Ureter (tissue), 1 donor: ENCODE measurements at places on chromosomes 11 and 22. TPM values are rescaled to one million over a fixed set of nuclear protein-coding genes. Genes with fewer than 3 reads are reported as not detected.

DNA sequence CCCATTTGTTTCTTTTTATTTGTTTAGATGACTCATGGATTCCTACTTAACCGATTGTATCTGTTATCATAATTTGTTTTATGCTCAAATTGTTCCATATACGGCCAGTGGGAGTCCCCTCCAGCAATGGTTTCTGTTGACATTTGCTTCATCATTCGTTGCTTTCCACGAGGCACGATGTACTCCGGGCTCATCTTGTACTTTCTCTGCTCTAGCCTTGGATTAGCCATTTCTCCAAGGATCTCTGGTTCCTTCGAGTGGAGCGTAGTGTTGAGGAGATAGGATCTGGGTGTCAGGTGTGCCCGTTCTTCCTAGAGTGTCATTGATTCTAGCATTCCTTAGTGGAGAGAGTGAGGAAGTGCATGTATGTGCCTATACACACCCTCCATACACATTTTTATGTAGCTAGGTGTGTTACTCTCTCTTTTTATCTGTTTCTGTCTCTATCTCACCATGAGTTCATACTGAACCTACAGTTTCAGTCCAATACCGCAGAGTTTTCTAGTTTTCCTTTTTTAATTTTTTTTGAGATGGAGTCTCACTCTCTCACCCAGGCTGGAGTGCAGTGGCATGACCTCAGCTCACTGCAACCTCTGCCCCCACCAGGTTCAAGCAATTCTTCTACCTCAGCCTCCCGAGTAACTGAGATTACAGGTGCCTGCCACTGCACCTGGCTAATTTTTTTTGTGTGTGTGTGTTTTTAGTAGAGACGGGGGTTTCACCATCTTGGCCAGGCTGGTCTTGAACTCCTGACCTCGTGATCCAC, 31.4 kb downstream of the TECTA start:
- DNase-seq, result no peak

GRCh38 chr11:22666688-22667439, 453 bp downstream of the GAS2 start:
- no peak for DNase-seq

DNA sequence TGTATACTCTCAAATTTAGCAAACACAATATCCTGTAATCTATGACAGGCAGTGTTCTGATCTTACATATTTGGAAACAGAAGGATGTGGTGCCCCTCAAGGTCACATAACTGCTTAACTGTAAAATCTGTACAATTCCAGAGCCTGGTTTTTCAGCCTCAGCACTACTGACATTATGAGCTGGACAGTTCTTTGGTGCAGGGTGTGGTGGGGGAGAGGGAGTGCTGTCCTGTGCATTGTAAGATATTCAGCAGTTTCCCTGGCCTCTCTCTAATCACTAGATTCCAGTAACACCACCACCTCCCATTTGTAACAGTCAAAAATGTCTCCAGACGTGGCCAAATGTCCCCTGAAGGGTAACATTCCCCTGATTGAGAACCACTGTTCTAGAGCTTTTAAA, 1.8 kb upstream of the OR5B21 start:
- DNase-seq, result no peak

DNA sequence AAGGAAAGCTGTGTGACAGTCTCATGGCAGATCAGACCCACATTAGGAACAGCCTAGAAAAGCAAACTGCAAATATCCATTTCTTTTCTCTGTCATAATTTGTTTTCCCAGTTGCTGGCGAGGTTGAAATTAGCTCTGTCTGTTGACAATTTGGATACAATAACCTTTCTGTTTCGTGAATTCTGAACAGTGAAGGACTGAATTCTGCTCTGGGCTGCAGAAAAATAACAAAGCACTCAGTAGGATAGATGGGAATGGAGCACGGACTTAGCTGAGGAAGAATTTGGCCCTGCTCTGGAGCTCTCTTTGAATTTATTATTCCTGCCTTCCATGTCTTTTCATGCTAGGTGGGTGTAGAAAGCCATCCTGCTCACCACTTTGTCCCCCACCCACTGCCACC, 140.3 kb downstream of the RRAS2 start:
- no peak for DNase-seq

GRCh38 chr11:66692446-66692845, 14.8 kb upstream of the RBM4B start:
- no peak for DNase-seq

- DNase-seq, result no peak
Observed at GRCh38 chr22:36580846-36581245, 51.9 kb upstream of the EIF3D start.

DNA sequence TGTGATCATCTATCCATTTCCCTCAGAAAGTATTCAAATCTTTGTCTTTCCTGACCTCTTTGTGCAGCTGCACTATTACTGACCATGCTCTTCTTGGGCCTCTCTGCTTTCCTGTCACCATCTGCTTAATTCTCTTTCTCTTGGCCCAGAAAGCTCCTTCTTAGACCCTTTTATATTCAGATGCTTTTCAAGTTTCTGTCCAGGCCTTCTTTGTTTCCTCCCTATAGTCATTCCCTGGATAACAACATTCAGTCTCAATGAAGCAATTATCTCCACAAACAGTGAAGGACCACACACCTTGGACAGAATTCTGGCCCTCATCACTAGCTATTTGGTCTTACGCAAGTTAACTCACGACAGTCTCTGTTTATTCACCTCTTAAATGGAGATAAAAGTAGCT, 89.7 kb downstream of the LARGE2 start:
- no peak for DNase-seq

INSC gene
- total RNA-seq, result 1.7 TPM
